NCI-H526 (cell line): ENCODE measurements at places on chromosomes 6 and 20.

GRCh38 chr20:15643713-15644112 is 929.5 kb downstream of the KIF16B start:
- DNase-seq: peak; percentile 20

DNA sequence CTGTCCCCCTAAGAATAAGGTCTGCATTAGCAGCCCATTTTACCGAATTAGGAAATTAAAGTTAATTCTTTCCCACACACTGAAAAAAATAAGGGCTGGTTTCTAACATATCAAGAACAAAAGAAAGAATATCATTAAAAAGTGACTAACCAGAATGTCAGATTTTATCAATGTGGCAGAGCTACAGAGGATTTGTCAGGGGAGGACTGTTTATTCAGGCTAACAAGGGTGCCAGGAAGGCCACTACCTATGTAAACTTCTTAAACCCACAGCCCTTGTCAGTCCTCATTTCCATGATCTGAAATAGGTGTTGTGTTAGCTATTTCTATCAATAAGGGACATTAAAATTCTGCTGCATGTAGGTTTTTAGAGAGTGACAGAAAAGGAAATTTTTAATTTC is 76.4 kb downstream of the BACH2 start:
- peak; percentile 9 for DNase-seq

DNA sequence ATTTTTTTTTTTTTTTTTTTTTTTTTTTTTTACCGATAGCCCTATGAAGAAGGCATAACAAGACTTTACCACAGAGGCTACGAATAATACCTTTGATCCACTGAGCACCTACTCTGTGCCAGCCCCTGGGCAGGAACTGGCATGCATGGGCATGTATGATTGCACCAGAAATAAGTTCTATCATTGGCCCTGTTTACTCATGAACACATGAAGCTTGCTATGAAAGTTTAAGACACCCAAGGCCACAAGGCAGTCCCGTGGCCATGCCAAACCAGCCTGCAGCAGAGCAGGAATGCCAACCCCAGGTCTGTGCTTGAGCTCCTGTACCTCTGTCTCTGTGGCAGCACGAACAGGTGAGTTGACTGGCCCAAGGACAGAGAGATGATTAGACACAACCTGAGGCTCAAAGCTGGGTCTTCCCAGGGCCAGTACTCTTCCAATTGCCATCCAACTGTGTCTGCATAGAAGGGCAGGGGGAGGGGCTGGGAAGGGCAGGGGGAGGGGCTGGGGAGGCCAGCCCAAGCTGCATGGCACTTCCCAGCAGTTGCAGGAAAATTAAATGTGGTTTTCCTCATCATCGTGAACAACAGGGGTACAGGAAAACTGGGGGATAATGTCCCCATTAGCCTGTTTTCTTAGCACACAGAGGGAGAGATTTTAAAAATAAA is 63.5 kb downstream of the LRFN2 start:
- no peak for DNase-seq

GRCh38 chr6:85866758-85867401 is 224.2 kb upstream of the SYNCRIP start:
- DNase-seq: no peak

- DNase-seq: no peak
Measured at GRCh38 chr6:63348836-63349235, 29.1 kb upstream of the LGSN start.

DNA sequence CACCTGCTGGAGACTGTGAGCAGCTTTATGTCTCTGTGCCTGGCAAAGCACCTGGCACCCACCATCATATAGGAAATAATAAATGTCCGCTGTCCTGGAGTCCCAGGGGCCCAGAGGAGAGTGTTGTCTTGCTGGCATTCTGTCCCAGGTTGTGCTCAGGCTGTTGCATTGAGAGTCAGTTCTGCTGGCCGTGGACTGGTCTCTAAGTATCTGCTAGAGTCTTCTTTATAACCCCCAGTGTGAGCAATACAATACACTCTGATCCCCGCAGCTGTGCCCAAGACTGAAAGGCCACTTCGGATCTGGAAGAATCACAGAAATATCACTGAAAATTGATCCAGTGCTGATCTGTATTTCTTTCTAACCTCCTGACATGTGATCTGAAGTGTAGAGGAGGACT is 38.3 kb upstream of the HINT3 start:
- no peak for DNase-seq

DNA sequence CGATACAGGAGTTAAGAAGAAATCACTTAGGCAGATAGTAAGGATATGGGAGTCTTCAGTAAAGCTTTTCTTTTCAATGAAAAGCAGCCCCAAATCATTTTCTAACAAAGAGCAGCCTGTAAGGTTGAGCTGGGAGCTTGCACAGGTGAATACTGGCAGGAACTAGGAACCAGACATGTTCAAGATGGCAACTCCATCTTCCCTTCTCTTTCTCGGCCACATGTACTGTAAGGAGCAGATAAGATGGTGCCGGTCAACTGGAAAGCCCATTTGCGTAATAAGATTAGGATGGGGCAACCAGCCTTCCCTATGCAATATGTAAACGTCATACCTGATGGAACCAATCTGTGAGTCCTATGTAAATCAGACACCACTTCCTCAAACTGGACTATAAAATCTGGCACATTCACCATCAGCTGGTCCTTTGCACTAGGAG is 46.2 kb upstream of the RNGTT start:
- DNase-seq: peak; percentile 12

GRCh38 chr6:11552442-11552841 is 14.9 kb downstream of the TMEM170B start:
- DNase-seq: peak; percentile 95

DNA sequence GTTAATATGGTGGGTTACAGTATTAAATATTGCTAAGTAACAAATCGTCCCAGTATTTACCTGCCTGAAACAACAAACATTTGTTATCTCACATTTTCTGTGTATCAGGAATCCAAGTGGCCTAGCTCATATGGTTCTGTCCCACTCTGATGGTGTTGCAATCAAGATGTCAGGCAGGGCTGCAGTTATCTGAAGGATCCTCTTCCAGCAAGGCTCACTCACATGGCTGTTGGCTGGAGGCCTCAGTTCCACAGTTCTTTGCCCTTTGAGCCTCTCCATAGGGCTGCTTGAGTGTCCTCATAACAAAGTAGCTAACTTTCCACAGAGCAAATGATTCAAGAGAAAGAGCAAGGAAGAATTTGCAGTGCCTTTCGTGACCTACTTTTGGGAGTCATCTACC is 17.7 kb downstream of the RAB22A start:
- no peak for DNase-seq

DNA sequence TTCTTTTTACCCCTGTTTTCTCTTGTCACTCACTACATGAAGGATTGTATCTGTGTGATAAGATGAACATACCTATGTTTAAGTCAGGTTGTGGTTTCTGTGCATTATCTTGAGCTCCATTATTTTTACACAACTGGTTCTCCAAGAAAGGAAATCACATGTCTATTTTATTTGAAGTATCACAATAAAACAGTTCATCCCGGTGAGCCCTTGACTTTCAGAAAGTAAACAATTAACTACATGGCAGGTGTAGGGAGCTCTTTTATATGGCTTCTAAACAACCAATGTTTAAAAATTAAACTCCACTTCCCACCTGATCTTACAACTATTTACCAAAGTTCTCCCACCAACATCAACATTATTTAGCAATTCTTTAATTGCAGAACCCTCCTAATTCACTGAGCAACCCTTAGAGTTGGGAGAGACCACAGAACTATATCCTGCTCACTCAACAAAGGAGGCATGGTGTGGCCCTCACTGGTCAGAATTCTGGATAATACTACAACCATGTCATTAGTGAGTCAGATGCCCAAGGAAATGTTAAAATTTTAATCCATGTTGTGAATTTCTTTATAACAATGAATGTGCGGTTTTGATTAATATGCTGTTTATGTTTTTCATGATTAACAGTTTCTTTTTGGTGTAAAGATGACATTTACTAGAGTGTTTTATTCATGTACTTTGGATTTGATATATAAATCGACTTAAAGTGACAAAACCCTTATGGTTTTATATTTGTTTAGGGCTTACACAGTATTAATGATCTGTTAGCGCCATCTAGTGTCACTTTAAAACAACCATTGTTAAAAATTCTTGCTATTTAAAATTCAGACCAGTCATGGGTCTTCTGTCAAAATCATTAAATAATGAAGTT is 50.0 kb upstream of the SCGN start:
- peak; percentile 57 for DNase-seq
